ENCODE measurements at places on chromosomes 5 and 9. TPM values are rescaled to one million over a fixed set of nuclear protein-coding genes. Genes with fewer than 3 reads are reported as not detected.

ADAMTS16 gene
- 1.4 TPM for total RNA-seq

HSPB3 gene
- 0.14 TPM for total RNA-seq

SPEF2 gene
- total RNA-seq, result 2.0 TPM

LMBRD2 gene
- total RNA-seq, result 1.5 TPM

C7 gene
- total RNA-seq, result not detected

PTCD2 gene
- 10.2 TPM for total RNA-seq

TPD52L3 gene
- not detected for total RNA-seq

SLC2A6 gene
- 17.2 TPM for total RNA-seq

IFNA13 gene
- total RNA-seq, result not detected

TMEM215 gene
- not detected for total RNA-seq

PRRX2 gene
- 5.6 TPM for total RNA-seq

ITGA1 gene
- 0.82 TPM for total RNA-seq

TAF11L8 gene
- not detected for total RNA-seq

CDC26 gene
- total RNA-seq, result 48.5 TPM

HOMER1 gene
- 6.1 TPM for total RNA-seq

GMCL2 gene
- total RNA-seq, result not detected

NR2F1-AS1 gene
- 2.6 TPM for total RNA-seq

PCDHGC5 gene
- 0.03 TPM for total RNA-seq

PIP5KL1 gene
- total RNA-seq, result 1.6 TPM

PTPN3 gene
- 19.2 TPM for total RNA-seq

AJM1 gene
- total RNA-seq, result 4.6 TPM

ZDHHC11 gene
- total RNA-seq, result 22.3 TPM

NEK6 gene
- 69.9 TPM for total RNA-seq

TESK1 gene
- total RNA-seq, result 29.8 TPM

EPB41L4A gene
- 3.7 TPM for total RNA-seq

NSG2 gene
- total RNA-seq, result not detected

PCDHA11 gene
- total RNA-seq, result 0.07 TPM

CORO2A gene
- total RNA-seq, result 1.6 TPM

TMEM161B gene
- total RNA-seq, result 8.1 TPM

SMC2 gene
- total RNA-seq, result 27.3 TPM

PKD2L2 gene
- not detected for total RNA-seq

TAF1L gene
- not detected for total RNA-seq

EIF4E1B gene
- not detected for total RNA-seq

ZNF608 gene
- 0.99 TPM for total RNA-seq

SREK1IP1 gene
- total RNA-seq, result 8.1 TPM

CATSPER3 gene
- total RNA-seq, result 0.48 TPM

IL4 gene
- total RNA-seq, result not detected

GFRA3 gene
- total RNA-seq, result 0.05 TPM

KLF4 gene
- 36.8 TPM for total RNA-seq

ATP10B gene
- total RNA-seq, result not detected

NXNL2 gene
- total RNA-seq, result 0.52 TPM

CD180 gene
- total RNA-seq, result not detected

CTXN3 gene
- total RNA-seq, result not detected

SH3RF2 gene
- total RNA-seq, result 3.0 TPM

All from A549 treated with dexamethasone at 1 μM for 4 hours (cell line).